ENCODE measurements at places on chromosomes 7 and 10. TPM values are rescaled to one million over a fixed set of nuclear protein-coding genes. Genes with fewer than 3 reads are reported as not detected.
A peak's percentile ranks its signal among the peaks of the same experiment; 100 is the strongest.

Gene ZNF117
- polyA plus RNA-seq: 31.1 TPM

Gene GRB10
- polyA plus RNA-seq: 19.9 TPM

Gene FGF8
- not detected for polyA plus RNA-seq

Gene TAF3
- polyA plus RNA-seq: 5.0 TPM

Gene ACSM6
- 0.06 TPM for polyA plus RNA-seq

Gene XRCC2
- 6.0 TPM for polyA plus RNA-seq

Gene LRRC17
- 30.2 TPM for polyA plus RNA-seq

Gene MMD2
- polyA plus RNA-seq: 0.24 TPM

Gene CPEB3
- 4.6 TPM for polyA plus RNA-seq

Gene IFIT5
- polyA plus RNA-seq: 13.3 TPM

Gene SPDYE16
- polyA plus RNA-seq: 1.2 TPM

GRCh38 chr7:28423918-28424514, 11.7 kb downstream of the CREB5 start:
- DNase-seq: no peak
- no peaks in the 10 kb centered on the region for H3K4me1 ChIP-seq

DNA sequence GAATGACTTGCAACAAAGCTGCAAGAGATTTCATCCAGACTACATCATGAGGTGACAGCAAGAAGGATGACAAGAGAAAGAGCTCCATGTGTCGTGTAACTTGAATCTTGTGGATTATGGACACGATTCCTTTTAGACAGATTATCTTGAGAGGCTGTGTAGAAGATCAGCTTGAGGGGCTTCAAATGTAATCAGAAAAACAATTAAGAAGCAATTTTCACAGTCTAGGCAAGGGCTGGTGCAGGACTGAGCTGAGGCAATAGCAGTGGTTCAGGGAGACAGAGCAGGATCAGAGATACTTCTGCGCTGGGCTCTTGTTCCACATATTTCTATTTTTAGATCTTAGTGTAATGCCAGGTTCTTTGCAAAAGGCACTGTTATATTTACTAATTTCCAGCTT, 253.0 kb upstream of the COBL start:
- DNase-seq: no peak
- H3K4me3 ChIP-seq: no peak overlapping the region
- H3K27me3 ChIP-seq: no peaks in the 10 kb centered on the region
- no peaks in the 10 kb centered on the region for H3K36me3 ChIP-seq
- no peaks in the 10 kb centered on the region for H3K4me1 ChIP-seq

GRCh38 chr10:63614371-63614891, 93.2 kb downstream of the REEP3 start:
- H3K4me3 ChIP-seq: no peak overlapping the region
- no peak for DNase-seq
- no peaks in the 10 kb centered on the region for H3K4me1 ChIP-seq
- H3K36me3 ChIP-seq: peaks cover 3% of the 10 kb centered on the region
- H3K27ac ChIP-seq: no peak overlapping the region

- no peak overlapping the region for H3K27ac ChIP-seq
- no peak overlapping the region for H3K4me3 ChIP-seq
- no peak for DNase-seq
- no peaks in the 10 kb centered on the region for H3K36me3 ChIP-seq
- H3K4me1 ChIP-seq: no peaks in the 10 kb centered on the region
- no peaks in the 10 kb centered on the region for H3K27me3 ChIP-seq
These were observed 18.0 kb upstream of the MKRN1 start for GRCh38 chr7:140497241-140497769.

DNA sequence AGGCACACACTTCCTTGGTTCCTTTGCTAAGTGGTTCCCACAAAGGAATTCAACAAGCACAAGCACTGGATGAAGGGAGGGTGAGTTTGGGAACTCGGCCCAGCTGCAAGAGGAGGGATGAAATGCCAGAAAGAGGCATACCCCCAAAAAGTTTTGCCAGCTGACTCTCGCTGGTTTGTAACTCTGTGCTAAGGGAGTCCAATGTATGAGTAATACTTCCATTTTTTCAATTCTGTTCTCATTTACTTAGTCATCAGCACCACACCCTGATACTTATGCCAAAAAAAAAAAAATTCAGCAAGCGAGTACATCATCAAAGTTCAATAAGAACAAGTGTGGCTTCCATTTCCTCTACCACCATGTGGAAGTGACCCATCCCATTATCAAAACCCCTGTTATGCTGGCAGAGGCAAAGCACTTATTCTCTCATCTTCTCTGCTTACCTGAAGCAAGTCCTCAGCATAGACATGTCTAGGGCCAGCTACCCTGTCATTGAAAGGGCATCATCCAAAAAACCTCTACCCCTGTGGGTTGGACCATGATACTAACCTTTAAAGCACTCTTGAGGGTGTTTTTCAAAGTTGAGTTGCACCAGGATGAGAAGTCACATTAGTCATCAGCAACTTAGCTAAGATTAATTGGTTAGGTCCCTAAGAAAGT, 6.9 kb upstream of the HYCC1 start:
- H3K4me3 ChIP-seq: no peak overlapping the region
- H3K27ac ChIP-seq: no peak overlapping the region
- no peaks in the 10 kb centered on the region for H3K27me3 ChIP-seq
- no peak for DNase-seq
- no peaks in the 10 kb centered on the region for H3K4me1 ChIP-seq
- no peaks in the 10 kb centered on the region for H3K36me3 ChIP-seq

GRCh38 chr10:114520453-114520852, 116.2 kb upstream of the AFAP1L2 start:
- no peaks in the 10 kb centered on the region for H3K27me3 ChIP-seq
- H3K27ac ChIP-seq: peak overlapping the region; percentile 50
- no peaks in the 10 kb centered on the region for H3K36me3 ChIP-seq
- H3K4me3 ChIP-seq: no peak overlapping the region

GRCh38 chr7:140656548-140657515, 15.9 kb upstream of the ADCK2 start:
- H3K4me3 ChIP-seq: no peak overlapping the region
- H3K36me3 ChIP-seq: no peaks in the 10 kb centered on the region
- peak; percentile 71 for DNase-seq

GRCh38 chr7:26306790-26307189, 15.1 kb downstream of the SNX10 start:
- no peaks in the 10 kb centered on the region for H3K36me3 ChIP-seq
- no peak for DNase-seq
- no peak overlapping the region for H3K27ac ChIP-seq
- H3K4me1 ChIP-seq: no peaks in the 10 kb centered on the region
- H3K4me3 ChIP-seq: no peak overlapping the region

- no peaks in the 10 kb centered on the region for H3K27me3 ChIP-seq
- H3K4me3 ChIP-seq: no peak overlapping the region
- H3K36me3 ChIP-seq: no peaks in the 10 kb centered on the region
- peak; percentile 47 for DNase-seq
- H3K27ac ChIP-seq: peak overlapping the region; percentile 81
These were observed 84.8 kb upstream of the AGBL3 start for GRCh38 chr7:134901389-134902020.

DNA sequence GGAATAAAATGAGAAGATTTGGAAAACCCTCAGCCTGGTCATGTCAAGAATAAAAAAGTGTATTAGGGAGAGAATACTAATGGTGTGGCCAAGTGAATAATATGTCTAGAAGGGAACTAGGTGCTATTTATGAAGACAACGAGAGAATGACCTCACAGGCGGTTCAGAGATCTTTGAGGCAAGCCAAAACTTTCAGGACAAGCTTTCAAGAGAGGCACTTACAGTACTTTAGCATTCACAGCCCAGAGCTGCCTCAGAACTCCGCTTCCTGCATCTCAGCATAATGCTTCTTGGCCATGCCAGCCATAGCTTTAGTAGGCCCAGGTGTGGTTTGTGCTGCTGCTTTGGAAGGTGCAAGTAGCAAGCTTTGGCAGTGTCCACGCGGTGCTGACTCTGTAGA, 37.2 kb upstream of the CCDC7 start:
- no peak overlapping the region for H3K4me3 ChIP-seq
- H3K27me3 ChIP-seq: no peaks in the 10 kb centered on the region
- no peaks in the 10 kb centered on the region for H3K36me3 ChIP-seq
- no peak overlapping the region for H3K27ac ChIP-seq
- DNase-seq: no peak
- H3K4me1 ChIP-seq: no peaks in the 10 kb centered on the region

- H3K4me3 ChIP-seq: no peak overlapping the region
- no peaks in the 10 kb centered on the region for H3K36me3 ChIP-seq
- peaks cover 7% of the 10 kb centered on the region for H3K4me1 ChIP-seq
- no peaks in the 10 kb centered on the region for H3K27me3 ChIP-seq
- no peak for DNase-seq
- H3K27ac ChIP-seq: no peak overlapping the region
These were observed 13.4 kb downstream of the SGMS1 start for GRCh38 chr10:50610368-50610767.

GRCh38 chr7:30933124-30933974, 21.7 kb downstream of the AQP1 start:
- no peaks in the 10 kb centered on the region for H3K36me3 ChIP-seq
- no peak for DNase-seq
- H3K4me3 ChIP-seq: no peak overlapping the region
- H3K4me1 ChIP-seq: peaks cover 19% of the 10 kb centered on the region
- no peak overlapping the region for H3K27ac ChIP-seq

DNA sequence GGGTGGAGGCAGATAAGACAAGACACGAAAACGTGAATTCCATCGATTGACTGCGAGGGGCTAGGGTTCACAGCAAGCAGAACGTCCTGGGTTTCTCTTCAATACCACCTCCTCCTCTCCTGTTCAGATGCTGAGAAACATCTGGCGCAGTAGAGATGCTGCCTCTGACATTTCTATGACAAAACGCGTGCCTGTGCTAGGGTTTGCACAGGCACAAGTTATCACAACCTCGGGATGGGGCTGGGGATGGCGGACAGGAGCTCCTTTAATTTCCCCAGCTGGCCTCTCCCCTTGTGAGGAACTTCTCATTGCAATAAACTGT, 99.8 kb upstream of the SVIL start:
- peaks cover 17% of the 10 kb centered on the region for H3K4me1 ChIP-seq
- H3K27me3 ChIP-seq: no peaks in the 10 kb centered on the region
- peak overlapping the region; percentile 53 for H3K4me3 ChIP-seq
- no peak for DNase-seq
- H3K36me3 ChIP-seq: no peaks in the 10 kb centered on the region

DNA sequence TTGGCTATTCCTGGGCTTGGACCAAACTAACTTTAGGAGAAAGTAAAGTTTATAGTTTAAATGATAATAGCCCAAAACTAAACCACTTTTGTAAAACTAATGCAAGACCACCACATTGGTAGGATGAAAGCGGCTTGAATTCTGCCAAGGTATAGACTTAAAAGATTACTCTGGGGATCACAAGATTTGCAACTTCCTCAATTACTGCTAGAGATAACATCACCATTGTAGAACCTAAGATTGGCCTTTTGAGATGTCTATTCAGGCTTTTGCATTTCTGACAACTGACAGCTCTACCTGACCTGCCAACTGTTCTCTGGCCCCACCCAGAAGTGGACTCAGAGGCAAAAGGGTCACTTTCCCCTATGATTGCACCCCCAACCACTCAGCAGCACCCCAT, 162.4 kb downstream of the TNS3 start:
- DNase-seq: no peak
- no peaks in the 10 kb centered on the region for H3K4me1 ChIP-seq
- H3K27me3 ChIP-seq: no peaks in the 10 kb centered on the region
- H3K36me3 ChIP-seq: peaks cover 83% of the 10 kb centered on the region
- no peak overlapping the region for H3K27ac ChIP-seq
- no peak overlapping the region for H3K4me3 ChIP-seq

GRCh38 chr10:77566236-77566635, 71.4 kb downstream of the KCNMA1 start:
- no peaks in the 10 kb centered on the region for H3K27me3 ChIP-seq
- H3K36me3 ChIP-seq: no peaks in the 10 kb centered on the region
- no peak for DNase-seq
- H3K4me1 ChIP-seq: peaks cover 21% of the 10 kb centered on the region
- H3K27ac ChIP-seq: no peak overlapping the region
- H3K4me3 ChIP-seq: no peak overlapping the region

DNA sequence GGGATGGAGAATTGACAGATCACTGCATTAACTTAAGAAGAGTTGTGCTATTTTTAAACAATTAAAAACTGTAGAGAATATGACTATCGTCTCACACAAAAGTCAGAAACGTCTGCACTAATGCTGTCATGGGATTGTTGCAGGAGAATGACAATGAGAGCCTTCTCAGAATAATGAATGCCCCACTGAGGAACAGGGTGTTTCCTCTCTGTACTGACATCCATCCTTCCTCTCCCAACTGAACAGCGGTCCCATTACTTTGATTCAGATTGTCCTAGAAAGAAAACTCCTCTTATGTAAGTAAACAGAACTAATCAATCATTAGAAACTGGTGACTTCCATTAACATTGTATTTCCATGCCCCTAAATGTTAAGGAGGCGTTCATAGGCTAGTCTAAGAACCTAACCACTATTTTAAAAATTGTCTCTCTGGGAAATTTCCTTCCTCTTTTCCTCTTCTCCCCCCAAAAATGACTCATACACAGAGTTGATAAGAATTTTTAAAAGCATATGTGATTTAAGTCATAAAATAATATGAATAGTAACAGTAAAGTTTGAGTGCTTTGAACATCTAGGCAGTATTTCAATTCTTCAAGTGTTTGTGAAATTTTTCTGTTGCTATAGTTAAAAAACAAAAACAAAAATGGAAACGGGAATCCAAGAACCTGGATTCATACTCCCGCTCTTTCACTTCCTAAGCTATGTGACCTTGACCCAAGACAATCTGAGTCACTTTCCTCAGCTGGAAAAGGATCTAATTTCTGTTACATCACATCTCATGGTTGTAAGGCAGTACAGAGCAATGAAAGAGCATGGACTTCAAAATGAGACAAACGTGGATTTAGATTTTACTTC, 12.7 kb upstream of the MACC1 start:
- H3K27ac ChIP-seq: no peak overlapping the region
- H3K4me3 ChIP-seq: no peak overlapping the region
- no peaks in the 10 kb centered on the region for H3K36me3 ChIP-seq
- no peak for DNase-seq

DNA sequence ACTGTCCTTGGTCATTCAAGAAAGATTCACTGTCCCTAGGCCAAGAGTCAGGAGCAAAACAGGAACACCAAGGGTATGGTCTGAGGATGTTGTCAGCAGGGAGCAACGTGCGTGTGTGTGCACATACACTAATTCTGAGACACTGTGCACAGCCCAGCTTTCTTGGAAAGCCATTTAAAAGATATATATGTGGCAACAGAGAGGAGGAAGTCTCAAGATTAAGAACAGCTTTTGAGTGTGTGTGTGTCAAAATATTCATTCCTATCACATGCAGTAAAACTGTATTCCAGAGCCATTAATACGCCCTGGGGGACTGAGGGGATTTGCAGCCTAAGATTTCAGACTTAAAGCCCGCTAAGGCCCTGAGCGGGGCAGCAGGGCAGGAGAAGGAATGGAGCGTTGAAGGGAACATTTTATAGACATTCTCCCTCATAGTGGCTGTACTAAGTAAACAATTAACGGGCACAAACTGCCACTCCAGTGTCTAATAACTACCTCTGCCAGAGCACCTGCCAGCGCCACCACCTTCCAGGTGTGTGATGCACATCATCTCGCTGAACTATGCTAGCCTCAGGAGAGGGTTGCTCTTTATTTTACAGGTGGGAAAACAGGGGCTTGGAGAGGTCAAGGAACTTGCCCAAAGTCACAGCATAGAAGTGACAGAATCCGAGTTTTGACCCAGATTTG, 2.0 kb downstream of the NOD1 start:
- no peaks in the 10 kb centered on the region for H3K36me3 ChIP-seq
- no peaks in the 10 kb centered on the region for H3K27me3 ChIP-seq
- no peak overlapping the region for H3K4me3 ChIP-seq
- no peak for DNase-seq
- no peak overlapping the region for H3K27ac ChIP-seq
- H3K4me1 ChIP-seq: peaks cover 20% of the 10 kb centered on the region
